ENCODE measurements at places on chromosomes 11 and 22.

DNA sequence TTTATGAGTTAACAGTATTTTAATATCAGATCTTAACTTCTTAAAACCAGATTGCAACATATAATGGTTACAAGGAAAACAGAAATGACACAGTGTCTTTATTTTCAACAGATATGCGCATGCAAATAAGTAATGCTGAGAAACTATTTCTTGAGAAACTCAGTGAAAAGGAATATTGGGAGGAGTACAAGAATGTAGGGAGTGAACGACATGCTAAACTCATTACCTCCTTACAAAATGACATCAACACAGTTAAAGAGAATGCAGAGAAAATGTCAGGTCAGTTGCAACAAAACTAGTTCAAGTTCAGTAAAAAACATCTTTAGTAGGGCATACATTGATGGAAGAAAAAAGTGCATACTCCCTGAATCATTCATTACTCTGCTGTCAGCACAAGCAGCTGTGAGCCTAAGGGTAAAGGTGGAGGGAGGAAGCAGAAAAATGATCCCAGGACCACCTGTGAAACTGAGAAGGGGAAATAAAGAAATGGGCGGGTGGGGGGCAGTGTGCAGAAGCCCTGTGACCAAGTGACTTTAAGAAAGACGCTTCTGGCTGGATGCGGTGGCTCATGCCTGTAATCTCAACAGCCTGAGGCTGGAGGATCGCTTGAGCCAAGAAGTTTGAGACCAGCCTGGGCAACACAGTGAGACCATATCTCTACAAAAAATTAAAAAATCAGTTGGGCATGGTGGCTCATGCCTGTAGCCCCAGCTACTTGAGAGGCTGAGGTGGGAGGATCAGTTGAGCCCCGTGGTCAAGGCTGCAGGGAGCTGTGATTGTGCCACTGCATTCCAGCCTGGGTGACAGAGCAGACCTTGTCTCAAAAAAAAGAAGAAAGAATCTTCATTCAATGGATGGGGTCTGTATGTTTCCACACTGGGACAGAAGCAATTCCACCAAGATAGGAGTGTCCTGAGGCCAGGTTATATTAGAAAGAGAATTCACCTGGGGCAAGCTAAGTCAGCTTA, 31.2 kb downstream of the CCDC83 start:
- H3K4me3 ChIP-seq = no peak overlapping the region
- no peak overlapping the region for H3K27ac ChIP-seq
- no peaks in the 10 kb centered on the region for H3K4me1 ChIP-seq
- H3K27me3 ChIP-seq = no peaks in the 10 kb centered on the region
- no peaks in the 10 kb centered on the region for H3K36me3 ChIP-seq
- DNase-seq = no peak

- no peak for DNase-seq
- no peak overlapping the region for H3K27ac ChIP-seq
- no peak overlapping the region for H3K4me3 ChIP-seq
- no peaks in the 10 kb centered on the region for H3K4me1 ChIP-seq
- no peaks in the 10 kb centered on the region for H3K36me3 ChIP-seq
Measured at GRCh38 chr11:103210543-103210942, 101.3 kb downstream of the DYNC2H1 start.

DNA sequence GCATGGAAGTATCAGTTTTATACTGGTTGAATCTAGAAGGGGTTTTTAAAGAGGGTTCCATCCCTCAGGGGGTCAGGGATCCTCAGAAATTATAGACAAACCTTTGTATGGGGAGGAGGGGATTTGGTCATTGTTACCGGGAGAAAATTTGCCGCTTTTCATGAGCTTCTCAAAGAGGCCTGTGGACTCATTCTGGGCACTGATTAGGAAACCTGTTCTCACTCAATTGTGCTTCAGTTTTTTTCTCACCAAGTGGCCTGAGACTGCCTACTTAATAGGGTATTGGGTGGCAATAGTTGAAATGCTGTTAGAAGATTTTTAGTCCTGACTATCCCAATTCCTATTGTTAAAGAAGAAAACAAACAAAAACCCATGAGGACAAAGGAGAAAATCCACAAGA, 14.0 kb downstream of the MPEG1 start:
- no peaks in the 10 kb centered on the region for H3K27me3 ChIP-seq
- H3K36me3 ChIP-seq = no peaks in the 10 kb centered on the region
- H3K4me1 ChIP-seq = no peaks in the 10 kb centered on the region

GRCh38 chr22:38142606-38143005, 32.1 kb upstream of the BAIAP2L2 start:
- H3K36me3 ChIP-seq = no peaks in the 10 kb centered on the region
- H3K4me1 ChIP-seq = no peaks in the 10 kb centered on the region
- H3K27me3 ChIP-seq = no peaks in the 10 kb centered on the region

GRCh38 chr11:31022080-31022479, 347.5 kb downstream of the DCDC1 start:
- H3K27me3 ChIP-seq = no peaks in the 10 kb centered on the region
- no peaks in the 10 kb centered on the region for H3K4me1 ChIP-seq
- DNase-seq = no peak
- no peak overlapping the region for H3K27ac ChIP-seq
- no peak overlapping the region for H3K4me3 ChIP-seq
- no peaks in the 10 kb centered on the region for H3K36me3 ChIP-seq

DNA sequence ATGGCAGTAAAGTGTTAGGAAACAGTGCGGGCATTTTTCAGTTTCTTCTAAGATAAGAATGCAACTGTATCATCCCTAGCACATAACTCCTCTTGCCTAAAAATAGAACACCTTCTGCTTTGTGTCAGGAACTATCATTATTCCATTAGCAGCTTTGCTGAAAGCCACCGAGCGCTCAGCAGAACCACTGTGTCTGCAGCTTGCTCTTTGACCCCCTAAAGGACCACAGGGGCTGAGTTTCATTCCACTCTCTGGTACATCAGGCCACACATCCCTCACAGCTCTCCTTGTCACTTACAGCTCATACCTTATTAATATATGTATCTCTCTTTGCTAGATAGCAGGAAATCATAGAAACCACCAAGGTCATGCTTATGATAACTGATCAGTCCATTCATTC, 360.2 kb downstream of the KCNA4 start:
- H3K27me3 ChIP-seq = no peaks in the 10 kb centered on the region
- no peak overlapping the region for H3K27ac ChIP-seq
- H3K4me3 ChIP-seq = no peak overlapping the region
- no peaks in the 10 kb centered on the region for H3K4me1 ChIP-seq

- no peaks in the 10 kb centered on the region for H3K4me1 ChIP-seq
- H3K4me3 ChIP-seq = no peak overlapping the region
- no peak for DNase-seq
- no peak overlapping the region for H3K27ac ChIP-seq
Measured at GRCh38 chr22:35917651-35918050, 111.0 kb downstream of the RBFOX2 start.

- peak overlapping the region; percentile 58 for H3K4me3 ChIP-seq
- H3K36me3 ChIP-seq = no peaks in the 10 kb centered on the region
- H3K27me3 ChIP-seq = no peaks in the 10 kb centered on the region
Measured at GRCh38 chr11:11620173-11620920, 1.5 kb downstream of the GALNT18 start.

- H3K4me3 ChIP-seq = no peak overlapping the region
- DNase-seq = no peak
- no peaks in the 10 kb centered on the region for H3K4me1 ChIP-seq
- no peaks in the 10 kb centered on the region for H3K36me3 ChIP-seq
- H3K27ac ChIP-seq = no peak overlapping the region
- H3K27me3 ChIP-seq = no peaks in the 10 kb centered on the region
Measured at GRCh38 chr22:22180738-22181285, 63.8 kb upstream of the VPREB1 start.

GRCh38 chr22:27650572-27650971, 151.0 kb downstream of the MN1 start:
- H3K27me3 ChIP-seq = no peaks in the 10 kb centered on the region
- H3K36me3 ChIP-seq = no peaks in the 10 kb centered on the region
- DNase-seq = no peak
- H3K4me3 ChIP-seq = no peak overlapping the region
- H3K4me1 ChIP-seq = no peaks in the 10 kb centered on the region
- H3K27ac ChIP-seq = no peak overlapping the region

GRCh38 chr22:39634530-39635405, 64.2 kb downstream of the CACNA1I start:
- H3K27me3 ChIP-seq = no peaks in the 10 kb centered on the region
- H3K4me1 ChIP-seq = no peaks in the 10 kb centered on the region
- H3K27ac ChIP-seq = peak overlapping the region; percentile 33

GRCh38 chr11:68206211-68206610, 6.9 kb downstream of the KMT5B start:
- H3K4me3 ChIP-seq = no peak overlapping the region
- DNase-seq = no peak
- H3K27ac ChIP-seq = no peak overlapping the region
- peaks cover 21% of the 10 kb centered on the region for H3K4me1 ChIP-seq
- no peaks in the 10 kb centered on the region for H3K36me3 ChIP-seq

- DNase-seq = no peak
- H3K27me3 ChIP-seq = no peaks in the 10 kb centered on the region
- H3K4me3 ChIP-seq = no peak overlapping the region
- H3K4me1 ChIP-seq = peaks cover 18% of the 10 kb centered on the region
- H3K27ac ChIP-seq = peak overlapping the region; percentile 86
- H3K36me3 ChIP-seq = no peaks in the 10 kb centered on the region
Measured at GRCh38 chr11:114110952-114111947, 51.7 kb downstream of the ZBTB16 start.

GRCh38 chr22:49968831-49969661, 8.5 kb downstream of the PIM3 start:
- peaks cover 34% of the 10 kb centered on the region for H3K4me1 ChIP-seq
- DNase-seq = peak; percentile 49
- H3K27ac ChIP-seq = peak overlapping the region; percentile 78
- no peaks in the 10 kb centered on the region for H3K36me3 ChIP-seq
- no peaks in the 10 kb centered on the region for H3K27me3 ChIP-seq

DNA sequence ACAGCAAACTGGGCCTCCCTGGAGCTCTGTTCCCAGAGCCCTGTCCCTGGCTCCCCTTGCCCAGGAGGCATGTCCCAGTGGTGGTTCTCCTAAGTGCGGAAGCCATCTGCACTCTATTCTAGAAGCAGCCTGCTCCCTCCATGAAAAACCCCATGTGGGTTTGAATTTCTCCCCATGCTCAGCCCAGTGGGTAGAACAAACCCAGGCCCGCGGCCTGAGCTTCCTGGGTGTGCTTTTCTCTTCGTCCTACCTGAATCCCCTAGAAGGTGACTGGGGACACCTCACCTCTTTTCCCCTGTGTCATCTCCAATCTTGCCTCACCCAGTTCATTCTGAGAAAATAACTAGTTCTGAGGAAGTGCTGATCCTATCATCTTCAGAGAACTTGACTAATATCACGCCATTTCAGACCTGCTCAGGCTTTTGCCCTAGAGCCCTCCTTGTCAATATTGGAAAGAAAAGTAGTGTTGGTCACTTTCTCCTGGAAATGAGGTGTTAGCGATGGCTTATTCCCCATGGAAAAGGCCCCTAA, 15.9 kb downstream of the IL10RA start:
- no peaks in the 10 kb centered on the region for H3K27me3 ChIP-seq
- DNase-seq = no peak
- H3K4me3 ChIP-seq = no peak overlapping the region
- H3K4me1 ChIP-seq = no peaks in the 10 kb centered on the region
- peak overlapping the region; percentile 61 for H3K27ac ChIP-seq

DNA sequence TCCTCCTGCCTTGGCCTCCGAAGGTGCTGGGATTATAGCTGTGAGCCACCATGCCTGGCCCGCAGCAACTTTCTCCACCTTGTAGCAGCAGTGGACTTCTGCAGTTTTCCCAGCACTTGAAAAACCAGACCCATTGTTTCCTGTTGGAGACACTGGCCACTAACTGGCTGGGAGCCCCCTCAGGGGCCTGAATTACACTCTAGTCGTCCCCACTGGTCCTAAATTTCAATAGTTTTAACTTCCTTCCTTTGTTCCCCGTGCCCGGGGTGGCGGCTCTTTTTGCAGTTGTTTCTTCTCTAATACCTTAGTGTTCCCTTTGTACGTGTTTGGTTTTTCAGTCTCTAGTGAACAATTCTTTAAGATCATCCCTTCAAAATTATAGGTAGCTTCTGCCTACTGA, 2.6 kb upstream of the MRGPRE start:
- H3K36me3 ChIP-seq = no peaks in the 10 kb centered on the region
- no peaks in the 10 kb centered on the region for H3K27me3 ChIP-seq
- no peak overlapping the region for H3K27ac ChIP-seq
- no peak overlapping the region for H3K4me3 ChIP-seq
- no peak for DNase-seq

- H3K27me3 ChIP-seq = no peaks in the 10 kb centered on the region
- H3K36me3 ChIP-seq = no peaks in the 10 kb centered on the region
- no peaks in the 10 kb centered on the region for H3K4me1 ChIP-seq
- no peak overlapping the region for H3K4me3 ChIP-seq
- no peak overlapping the region for H3K27ac ChIP-seq
Measured at GRCh38 chr11:27391331-27392015, 28.5 kb upstream of the CCDC34 start.

DNA sequence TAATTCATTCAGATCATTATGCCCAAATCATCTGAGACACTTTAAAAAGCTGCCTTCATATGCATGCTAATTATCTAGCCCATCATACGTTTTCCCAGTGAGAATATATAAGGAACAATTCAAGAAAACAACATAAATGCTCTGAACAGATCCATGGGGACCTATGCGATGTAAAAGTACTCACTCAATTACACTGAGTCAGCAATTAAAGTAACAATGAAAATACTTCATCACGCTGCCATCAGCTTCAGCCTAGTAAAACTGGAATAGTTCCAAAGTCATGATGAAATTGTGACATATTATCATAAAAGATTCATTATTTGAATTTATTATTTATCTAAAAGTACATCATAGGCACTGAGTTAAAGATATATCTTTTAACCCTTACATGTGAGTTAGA, 3.7 kb upstream of the OR8K5 start:
- H3K4me1 ChIP-seq = no peaks in the 10 kb centered on the region
- H3K27ac ChIP-seq = no peak overlapping the region
- H3K4me3 ChIP-seq = no peak overlapping the region

DNA sequence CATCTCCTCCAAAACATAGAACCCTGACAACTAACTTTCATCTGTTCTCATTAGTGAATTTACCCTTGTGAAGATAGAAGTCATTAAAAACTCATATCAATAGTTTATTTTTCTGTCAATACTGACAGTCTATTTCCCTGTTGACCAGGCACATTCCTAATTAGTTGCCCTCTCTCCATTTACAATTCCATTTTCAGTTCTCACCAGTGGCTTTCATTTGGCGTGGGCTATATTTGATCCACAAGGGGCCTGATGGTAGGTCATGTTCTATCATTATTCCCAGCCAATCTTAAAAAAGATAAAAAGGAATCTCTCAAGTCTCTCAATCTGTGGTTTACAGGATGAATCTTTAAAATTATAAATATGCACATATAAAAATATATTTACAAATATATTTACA, 3.9 kb upstream of the AKIP1 start:
- H3K36me3 ChIP-seq = no peaks in the 10 kb centered on the region
- no peak overlapping the region for H3K27ac ChIP-seq
- no peaks in the 10 kb centered on the region for H3K4me1 ChIP-seq
- no peaks in the 10 kb centered on the region for H3K27me3 ChIP-seq

- no peaks in the 10 kb centered on the region for H3K4me1 ChIP-seq
- no peaks in the 10 kb centered on the region for H3K27me3 ChIP-seq
- DNase-seq = no peak
- H3K4me3 ChIP-seq = no peak overlapping the region
- H3K36me3 ChIP-seq = no peaks in the 10 kb centered on the region
Measured at GRCh38 chr22:26835929-26836528, 178.6 kb downstream of the MIAT start.

DNA sequence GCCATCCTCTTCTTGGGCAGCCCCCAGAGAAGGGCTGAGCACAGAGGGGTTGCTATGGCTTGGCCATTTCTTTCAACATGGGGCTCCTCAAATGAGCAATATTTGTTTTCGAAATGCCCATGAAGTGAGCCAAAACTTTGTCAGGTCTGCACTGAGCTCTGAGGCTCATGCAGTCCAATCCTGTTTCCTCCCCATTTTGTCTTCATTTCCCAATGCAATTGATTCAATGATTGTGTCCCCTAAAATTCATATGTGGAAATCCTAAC, 60.6 kb upstream of the CD44 start:
- no peaks in the 10 kb centered on the region for H3K36me3 ChIP-seq
- peaks cover 2% of the 10 kb centered on the region for H3K4me1 ChIP-seq
- no peaks in the 10 kb centered on the region for H3K27me3 ChIP-seq
- H3K4me3 ChIP-seq = no peak overlapping the region
- no peak overlapping the region for H3K27ac ChIP-seq

Data from breast epithelium (tissue), 4 donors.